Left kidney (tissue), 8 donors: ENCODE measurements at places on chromosomes 3 and 15.

DNA sequence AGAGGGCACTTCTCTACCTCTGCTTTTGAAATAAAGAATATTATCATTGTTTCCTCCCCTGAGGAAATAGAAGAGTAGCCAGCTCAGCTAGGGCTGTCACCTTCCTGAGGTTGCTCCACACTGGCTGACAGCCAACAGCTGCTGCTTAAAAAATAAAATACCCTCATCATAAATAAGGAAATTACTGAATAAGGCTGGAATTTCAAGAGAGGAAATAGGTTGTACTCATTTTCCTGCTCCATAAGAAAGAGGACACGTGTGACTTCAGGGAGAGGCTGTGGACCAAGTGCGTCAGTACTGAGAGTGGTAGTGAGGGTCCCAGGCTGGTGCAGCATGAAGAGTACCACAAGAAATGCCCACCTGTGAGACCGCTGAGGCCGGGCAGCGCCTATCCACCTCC is 8.1 kb upstream of the C2CD4B start:
- no peak for DNase-seq

- no peak for DNase-seq
These were observed 254.8 kb downstream of the ZBTB20 start for GRCh38 chr3:114892131-114892879.

- DNase-seq: no peak
These were observed at the start of gene GP5 for GRCh38 chr3:194399166-194399565. GP5 (minus strand) TSS chr3:194399266; CDS start chr3:194398282, 984 bp downstream.

- DNase-seq: no peak
These were observed 158.8 kb upstream of the GPR149 start for GRCh38 chr3:154588831-154589230.

DNA sequence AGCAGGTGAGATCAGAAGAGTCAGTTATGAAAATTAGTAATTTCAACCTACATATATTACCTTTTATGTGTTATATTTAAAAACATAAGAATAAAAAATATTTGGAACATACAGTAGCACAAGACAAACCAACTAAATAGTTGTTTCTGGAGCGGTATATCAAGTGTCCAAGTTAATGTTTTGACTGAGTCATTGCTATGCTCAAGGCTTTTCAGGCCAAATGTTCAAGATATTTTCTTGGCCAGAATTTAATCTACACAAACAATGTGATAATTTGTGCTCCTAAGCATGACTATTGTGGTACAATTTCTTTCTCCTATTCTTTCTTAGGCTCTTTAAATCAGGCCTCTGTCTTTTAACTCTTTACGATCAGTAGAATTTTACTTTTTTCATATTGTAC is 412.4 kb downstream of the RAP2B start:
- DNase-seq: no peak

- no peak for DNase-seq
These were observed 4.9 kb downstream of the NT5DC2 start for GRCh38 chr3:52528586-52529375.

GRCh38 chr3:49030321-49030720 is 1.1 kb upstream of the IMPDH2 start:
- DNase-seq: no peak

DNA sequence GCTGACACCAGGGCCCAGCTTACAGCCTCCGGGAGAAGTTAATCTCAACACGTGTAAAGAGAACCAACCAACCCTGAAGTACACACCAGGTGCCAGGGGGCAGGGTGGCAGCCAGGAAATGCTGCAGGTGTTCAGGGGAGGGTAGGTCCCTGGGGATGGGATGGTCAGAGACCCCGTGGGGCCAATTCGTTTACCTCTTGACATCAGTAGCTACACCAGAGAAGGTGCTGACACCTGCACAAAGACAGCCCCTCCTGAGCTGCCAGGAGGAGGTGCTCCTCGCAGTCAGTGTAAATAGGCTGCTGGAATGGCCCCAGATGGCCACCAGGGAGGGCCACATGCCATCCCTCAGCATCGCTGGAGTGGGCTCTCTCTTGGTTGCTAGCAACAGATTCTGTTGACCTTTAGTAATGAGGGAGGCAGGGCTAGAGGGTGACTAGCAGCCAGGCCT is 52.8 kb downstream of the CORO2B start:
- DNase-seq: no peak
